ENCODE measurements at places on chromosomes 5 and 9.
A peak's percentile ranks its signal among the peaks of the same experiment; 100 is the strongest.

GRCh38 chr9:90131568-90131967 is 511.1 kb downstream of the DIRAS2 start:
- no peak for DNase-seq

DNA sequence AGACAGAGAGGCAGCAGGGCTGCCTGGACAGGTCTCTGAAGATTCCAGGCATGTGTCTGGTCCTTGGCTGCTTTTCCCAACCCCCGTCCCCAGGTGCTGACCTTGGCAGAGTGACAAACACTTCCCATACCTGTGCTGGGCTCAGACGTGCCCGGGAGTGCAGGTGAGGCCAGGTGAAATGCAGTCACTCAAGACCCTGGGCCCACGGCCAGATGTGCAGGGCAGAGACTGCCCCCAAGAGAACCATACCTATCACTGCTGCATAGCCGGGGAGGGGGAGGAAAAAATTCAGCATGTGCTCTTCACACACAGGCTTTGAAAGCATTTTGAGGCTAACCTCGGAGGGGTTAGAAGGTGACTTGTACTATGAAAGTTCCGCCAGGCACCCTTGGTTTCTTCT is 22.6 kb downstream of the CCNJL start:
- DNase-seq, result no peak

DNA sequence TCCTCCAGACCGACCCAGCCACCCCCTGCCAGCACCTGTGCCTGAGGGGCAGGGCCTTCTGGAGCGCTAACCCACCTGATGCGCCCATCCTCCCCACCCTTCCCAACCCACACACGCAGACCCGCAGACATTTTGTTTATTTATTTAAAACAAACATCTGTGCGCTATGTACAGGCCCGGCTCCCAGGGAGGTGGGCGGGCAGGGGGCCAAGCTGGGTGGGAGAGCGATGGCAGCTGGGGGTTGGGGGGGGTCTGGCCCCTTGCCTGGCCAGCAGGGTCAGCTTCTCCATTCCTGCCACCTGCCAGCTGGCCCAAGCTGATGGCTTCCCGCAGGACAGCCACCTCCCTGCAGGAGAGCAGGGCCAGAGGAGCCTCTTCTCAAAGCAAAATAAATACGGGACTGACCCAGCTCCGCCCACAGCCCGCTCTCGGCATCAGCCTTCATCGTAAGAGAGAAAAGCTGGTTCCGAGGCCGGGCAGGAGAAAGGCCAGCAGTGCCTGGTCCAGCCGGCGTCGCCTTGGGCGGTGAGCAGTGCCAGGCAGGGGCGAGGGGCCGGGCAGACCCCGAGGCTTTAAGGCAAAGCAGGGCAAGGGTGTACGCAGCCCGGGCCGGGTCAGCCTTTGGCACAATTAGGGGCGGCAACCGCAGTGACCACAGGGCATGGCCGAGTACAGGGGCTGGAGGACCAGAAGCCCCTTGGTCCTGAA is 10.9 kb upstream of the CLIC3 start:
- DNase-seq, result no peak

DNA sequence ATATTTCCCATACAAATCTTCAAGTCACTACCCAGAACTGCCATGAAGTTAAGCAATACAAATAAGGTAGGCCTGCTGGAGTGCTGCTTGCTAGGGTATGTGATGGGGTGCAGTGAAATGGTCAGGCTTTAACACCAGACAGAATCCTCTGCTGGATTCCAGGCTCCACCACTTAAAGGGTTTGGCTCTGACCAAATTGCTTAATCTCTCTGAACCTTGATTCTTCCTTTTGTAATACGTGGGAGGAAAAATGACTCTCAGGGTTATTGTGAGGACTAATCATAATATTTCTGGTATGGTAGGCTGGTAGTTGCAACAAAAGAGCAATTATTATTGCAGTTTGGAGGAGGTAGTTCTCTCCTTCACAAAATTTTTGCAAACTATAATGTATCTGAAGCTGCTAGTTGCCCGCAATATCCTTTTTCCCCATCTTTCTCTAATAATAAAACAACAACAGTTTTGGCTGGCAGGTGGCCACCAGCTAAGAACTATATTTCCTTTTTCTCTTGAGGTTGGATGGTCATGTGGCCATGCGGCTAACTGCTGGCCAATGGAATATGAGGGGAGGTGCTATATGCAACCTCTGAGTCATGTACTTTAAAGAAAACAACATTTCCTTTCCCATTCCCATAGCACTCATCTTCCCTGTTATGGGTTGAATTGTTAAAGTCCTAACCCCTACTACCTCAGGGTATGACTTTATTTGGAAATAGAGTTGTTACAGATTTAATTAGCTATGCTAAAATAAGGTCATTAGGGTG is 44.1 kb downstream of the CCL28 start:
- DNase-seq, result peak; percentile 31

- no peak for DNase-seq
These were observed 155.6 kb upstream of the PANK3 start for GRCh38 chr5:168734620-168735300.

GRCh38 chr9:136856541-136857141 is 4.5 kb downstream of the MAMDC4 start:
- no peak for DNase-seq

DNA sequence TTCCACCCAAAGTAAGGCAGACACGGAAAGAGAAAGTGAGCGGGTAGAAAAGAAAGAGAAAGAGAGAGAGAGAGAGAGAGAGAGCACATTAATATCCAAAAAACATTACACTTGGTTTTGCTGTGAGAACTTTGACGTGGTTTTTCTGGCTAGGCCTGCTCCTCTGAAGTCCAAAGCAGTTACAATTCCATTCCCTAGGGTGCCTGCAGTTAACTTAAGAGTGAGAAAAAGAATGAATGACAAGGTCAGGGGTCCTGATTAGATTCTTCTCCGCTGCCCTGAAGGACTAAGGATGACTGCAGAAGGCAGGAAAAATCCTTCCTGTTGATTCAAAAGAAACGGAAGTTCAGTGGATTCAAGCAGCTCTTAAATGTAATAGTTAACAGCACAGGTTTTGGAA is 589.8 kb downstream of the PRELID2 start:
- no peak for DNase-seq

All from K562 (cell line).